ENCODE measurements at places on chromosomes 16 and 17.

DNA sequence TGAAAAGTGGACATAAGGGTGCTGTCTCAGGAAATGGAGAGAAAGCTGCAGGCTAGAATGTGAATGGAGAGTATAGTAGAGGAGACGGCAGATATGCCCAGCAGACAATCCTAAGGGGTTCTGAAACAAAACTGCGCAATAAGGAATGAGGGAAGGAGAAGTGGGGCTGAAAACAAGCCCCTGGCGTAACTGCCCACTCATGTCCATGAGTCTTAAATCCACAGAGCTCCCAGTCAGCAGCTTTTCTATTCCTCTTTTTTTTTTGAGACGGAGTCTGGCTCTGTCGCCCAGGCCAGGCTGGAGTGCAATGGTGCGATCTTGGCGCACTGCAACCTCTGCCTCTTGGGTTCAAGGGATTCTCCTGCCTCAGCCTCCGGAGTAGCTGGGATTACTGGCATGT lies 5.9 kb downstream of the STRADA start:
- DNase-seq: no peak

- peak; percentile 61 for DNase-seq
These were observed 16.8 kb upstream of the EMP2 start for GRCh38 chr16:10597187-10597601.

GRCh38 chr16:87255866-87256265 lies 61.3 kb downstream of the C16orf95 start:
- DNase-seq: no peak

DNA sequence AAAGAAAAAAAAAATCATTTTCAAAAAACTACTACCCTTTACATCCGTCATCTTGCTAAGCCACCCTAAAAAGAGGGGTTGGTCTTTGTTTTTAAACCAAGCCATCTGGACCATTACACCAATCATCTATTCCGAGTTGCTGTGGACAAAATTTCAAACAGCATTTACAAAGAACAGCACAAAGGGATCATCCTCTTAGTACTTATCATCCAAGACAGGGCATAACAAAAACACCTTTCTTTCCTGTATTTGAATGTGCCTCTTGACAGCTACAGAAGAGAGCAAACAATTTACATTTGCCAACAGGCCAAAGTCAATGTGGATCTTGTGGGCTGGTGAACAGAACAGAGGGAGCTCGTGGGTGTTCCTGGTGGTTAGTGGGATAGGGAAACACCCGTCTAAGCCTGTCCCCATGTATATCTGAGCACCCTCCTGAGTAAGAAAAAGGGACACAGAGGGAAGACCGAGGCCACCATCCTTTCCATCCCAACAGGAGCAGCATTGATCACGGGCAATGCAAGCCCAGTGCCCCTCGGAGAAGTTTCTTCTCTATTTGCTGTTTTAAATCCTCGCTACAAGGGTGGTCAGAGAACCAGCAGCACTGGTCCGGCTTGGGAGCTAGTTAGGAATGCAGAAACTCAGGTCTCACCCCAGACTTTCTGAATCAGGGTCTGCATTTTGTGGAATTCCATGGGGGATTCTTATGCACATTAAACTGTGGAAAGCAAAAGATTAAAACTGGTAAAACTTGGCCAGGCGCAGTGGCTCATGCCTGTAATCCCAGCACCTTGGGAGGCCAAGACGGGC lies 1.9 kb downstream of the SLC39A11 start:
- no peak for DNase-seq

DNA sequence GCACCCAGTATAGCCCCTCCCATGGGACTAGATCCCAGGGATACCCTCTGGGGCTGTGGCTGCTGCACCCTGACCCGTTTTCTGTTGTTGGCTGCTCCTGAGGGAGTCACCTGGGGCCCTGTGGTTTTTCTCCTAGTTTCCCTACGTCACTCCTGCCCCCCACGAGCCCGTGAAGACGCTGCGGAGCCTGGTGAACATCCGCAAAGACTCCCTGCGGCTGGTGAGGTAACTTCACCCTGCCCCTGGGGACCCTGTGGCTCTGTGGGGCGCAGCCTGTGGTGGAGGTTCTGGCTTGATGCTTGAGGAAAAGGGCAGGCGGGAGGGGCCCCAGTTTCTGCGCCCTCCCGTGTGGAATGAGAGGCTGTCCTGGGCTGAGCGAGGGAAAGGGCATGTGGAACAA lies 27.2 kb downstream of the MGRN1 start:
- no peak for DNase-seq

GRCh38 chr17:72863526-72864211 lies 228.8 kb downstream of the SLC39A11 start:
- peak; percentile 43 for DNase-seq

- DNase-seq: no peak
These were observed 1.6 kb upstream of the CDH5 start for GRCh38 chr16:66364959-66365306.

DNA sequence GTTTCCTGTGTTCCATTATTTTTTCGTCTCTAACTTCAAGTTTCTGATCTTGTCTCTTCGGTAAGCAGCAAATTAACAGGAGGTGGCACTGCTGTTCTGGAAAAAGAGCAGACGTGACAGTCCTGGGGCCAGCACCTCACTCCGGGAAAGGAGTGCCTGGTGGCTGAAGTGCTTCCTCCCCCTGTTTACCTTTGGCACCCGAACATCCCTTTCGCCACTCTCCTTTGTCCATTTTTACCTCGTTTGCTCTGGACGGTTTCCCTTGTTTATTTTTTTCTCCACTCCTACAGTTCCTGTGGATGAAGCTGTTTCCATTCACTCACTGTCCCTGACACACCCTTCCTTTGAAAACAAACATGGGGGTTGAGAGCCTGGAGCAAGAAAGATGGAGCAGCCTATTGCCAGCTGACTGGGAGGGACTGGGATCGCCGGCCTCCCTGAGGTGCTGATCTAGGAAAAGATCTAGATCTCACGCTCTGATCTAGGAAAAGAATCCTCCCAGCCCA lies 12.6 kb downstream of the SAP30BP start:
- DNase-seq: no peak

- no peak for DNase-seq
These were observed 426.6 kb downstream of the PMP22 start for GRCh38 chr17:14838567-14838966.

DNA sequence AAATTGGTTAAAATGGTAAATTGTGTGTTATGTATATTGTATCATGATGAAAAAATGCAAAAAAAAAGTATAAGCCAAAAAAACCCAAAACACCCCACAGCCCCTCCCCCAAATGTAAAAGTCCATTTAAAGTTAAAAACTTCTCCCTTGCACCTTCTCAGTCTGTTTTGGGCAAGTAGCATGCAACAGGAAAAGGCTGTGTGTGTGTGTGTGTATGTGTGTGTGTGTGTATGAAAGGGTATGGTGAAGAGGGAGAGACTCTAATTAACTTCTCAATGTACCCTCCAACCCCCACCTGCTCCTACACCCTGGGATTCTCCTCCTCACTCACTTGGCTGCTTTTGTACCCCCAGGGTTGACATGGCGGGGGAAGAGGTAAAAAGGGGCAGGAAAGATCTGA lies 9.2 kb upstream of the GGT6 start:
- DNase-seq: no peak

GRCh38 chr17:73419881-73420280 lies 108.1 kb upstream of the CDC42EP4 start:
- DNase-seq: no peak

- peak; percentile 73 for DNase-seq
These were observed 90.8 kb upstream of the TOB1 start for GRCh38 chr17:50956750-50957523.

GRCh38 chr17:49294122-49294521 lies 63.5 kb upstream of the PHOSPHO1 start:
- no peak for DNase-seq

- no peak for DNase-seq
These were observed 6.7 kb upstream of the GUCY2D start for GRCh38 chr17:7995724-7996123.

GRCh38 chr17:63598281-63598680 lies 2.4 kb upstream of the TACO1 start:
- DNase-seq: no peak

DNA sequence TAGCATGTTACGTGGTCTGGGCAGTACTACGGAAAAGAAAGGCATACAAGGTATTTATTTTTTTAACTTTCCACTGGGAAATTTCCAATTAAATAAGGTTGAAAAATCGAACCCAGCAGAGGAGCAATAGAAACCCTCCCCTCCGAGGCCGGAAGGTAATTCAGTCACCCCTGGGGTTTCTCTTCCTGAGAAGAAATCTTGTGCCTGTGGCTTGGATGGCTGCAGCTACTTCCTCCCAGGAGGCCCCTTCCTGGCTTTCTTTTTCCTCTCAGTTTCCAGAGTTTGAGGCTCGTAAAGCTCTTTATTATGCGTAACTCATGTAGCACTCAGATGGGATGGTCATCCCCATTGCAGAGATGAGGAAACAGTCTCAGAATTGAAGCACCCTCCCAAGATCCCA lies 140.3 kb downstream of the ASIC2 start:
- DNase-seq: no peak

DNA sequence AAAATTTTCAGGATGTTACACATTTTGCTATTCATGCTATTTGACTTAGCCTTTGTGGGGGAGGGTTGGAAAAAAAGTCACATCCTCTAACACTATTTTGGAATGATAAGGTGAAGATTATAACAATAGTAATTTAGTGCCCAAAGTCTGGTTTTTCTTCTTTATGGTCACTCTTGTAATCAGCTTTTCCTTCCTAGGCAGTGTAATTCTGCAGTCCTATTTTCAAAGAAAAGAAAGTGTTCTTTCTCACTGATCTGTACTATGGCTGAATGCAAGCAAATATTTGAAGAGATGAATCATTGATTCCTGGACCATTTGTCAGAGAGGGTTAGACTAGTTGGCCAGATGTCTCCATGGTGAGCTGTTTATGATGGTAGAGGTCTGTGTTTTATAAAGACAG lies 8.4 kb downstream of the RSPRY1 start:
- DNase-seq: no peak

DNA sequence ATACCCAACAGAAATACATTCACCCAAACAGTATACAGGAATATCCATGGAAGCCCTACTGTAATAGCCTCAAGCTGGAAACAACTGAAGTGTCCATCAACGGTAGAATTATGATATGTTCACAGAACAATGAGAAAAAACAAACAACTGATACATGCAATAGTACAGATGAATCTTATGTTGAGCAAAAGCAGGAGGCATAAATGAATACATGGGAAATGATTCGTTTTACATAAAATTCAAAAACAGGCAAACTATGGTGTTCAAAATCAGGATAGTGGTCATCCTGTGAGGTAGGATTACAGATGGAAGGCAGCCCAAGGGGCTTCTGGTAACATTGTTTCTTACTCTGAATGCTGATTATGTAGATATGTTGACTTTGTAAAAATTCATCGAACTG lies 25.1 kb downstream of the RFFL start:
- no peak for DNase-seq

DNA sequence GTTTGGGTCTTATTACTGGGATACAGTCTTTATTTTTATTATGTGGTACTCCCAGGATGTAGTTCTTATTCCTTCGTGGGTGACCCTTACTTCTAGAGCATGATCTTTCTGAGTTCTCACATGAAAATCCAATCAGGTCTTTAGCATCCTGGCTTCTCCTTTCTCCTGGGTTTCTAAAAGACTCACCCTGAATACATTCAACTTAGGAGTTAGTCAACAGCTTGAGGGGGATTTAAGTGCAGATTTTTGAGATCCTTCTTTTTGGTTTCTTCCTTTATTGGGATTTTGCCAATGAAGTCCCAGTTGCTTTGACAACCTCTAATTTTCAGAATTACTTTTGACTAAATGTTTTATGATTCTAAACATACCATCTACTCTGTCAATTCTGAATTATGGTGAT lies 68.2 kb downstream of the SIAH1 start:
- DNase-seq: no peak

- no peak for DNase-seq
These were observed 354.3 kb upstream of the GOT2 start for GRCh38 chr16:59088431-59088830.

DNA sequence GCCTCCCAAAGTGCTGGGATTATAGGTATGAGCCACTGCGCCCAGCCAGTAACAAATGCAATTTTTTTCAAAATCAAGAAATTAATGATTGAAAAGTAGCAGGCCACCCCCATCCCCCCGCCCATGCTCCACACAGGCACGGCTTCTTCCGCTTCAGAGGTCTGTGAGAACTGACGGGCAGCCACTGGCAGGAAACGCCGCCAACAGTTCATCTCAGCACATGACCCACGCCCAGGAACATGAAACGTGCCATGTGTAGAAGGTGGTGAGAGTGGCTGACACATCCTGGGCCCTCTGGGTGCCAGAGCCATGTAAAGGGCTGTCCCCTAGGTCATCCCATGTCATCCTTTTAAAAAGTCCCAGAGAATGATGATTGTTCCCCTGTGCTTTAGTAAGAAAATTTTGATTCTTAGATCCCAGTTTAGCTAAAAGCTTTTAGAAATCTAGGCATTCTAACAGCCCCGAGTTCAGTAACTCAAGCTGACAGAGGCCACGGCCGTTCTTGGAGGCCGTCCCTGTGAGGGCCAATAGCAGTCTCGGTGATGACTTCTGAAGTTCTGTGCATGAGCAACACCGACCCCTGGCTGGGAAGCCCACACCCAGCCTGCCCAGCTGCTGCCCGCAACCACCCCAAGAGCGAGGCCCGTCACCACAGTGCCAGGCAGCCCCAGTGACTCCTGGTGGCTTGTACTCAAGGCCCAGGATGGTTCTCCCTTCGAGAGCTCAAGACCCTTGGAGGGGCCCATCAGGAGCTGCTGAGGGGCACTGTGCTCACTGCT lies 52.1 kb downstream of the KLHDC4 start:
- no peak for DNase-seq

- no peak for DNase-seq
These were observed 23.5 kb downstream of the TNRC6A start for GRCh38 chr16:24753000-24753399.

GRCh38 chr16:27259710-27260109 lies 8.9 kb downstream of the NSMCE1 start:
- no peak for DNase-seq

DNA sequence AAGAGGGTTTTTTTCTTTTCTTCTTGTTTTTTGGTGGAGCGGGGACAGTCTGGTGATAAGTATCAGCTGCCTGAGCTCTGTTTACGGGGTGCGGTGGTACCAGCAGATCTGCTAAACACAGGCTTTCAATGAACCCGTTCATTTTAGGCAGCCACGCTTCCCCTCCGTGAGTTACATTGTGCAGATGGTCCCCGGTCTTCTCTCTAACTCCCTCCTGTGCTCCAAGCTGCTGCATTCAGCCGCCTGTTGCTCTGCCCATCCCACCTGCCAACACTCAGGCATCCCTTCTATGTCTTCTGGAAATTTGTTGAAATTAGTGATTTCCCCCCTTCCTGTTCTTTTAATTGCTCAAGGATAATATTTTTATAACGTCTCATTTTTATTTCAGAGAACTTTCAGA lies 82.1 kb upstream of the ELAC2 start:
- DNase-seq: no peak

- DNase-seq: no peak
These were observed 21.3 kb downstream of the B9D1 start for GRCh38 chr17:19341211-19341631.

- no peak for DNase-seq
These were observed 5.0 kb upstream of the MAPK3 start for GRCh38 chr16:30127993-30128392.

- no peak for DNase-seq
These were observed 27.0 kb downstream of the MYO1D start for GRCh38 chr17:32849879-32850278.

- peak; percentile 10 for DNase-seq
These were observed 14.9 kb downstream of the CNTNAP1 start for GRCh38 chr17:42697108-42697811.
